ENCODE measurements at places on chromosomes 11 and 22. TPM values are rescaled to one million over a fixed set of nuclear protein-coding genes. Genes with fewer than 3 reads are reported as not detected.

Gene IGLL1
- total RNA-seq = not detected

GRCh38 chr11:78647986-78648875 lies 73.6 kb upstream of the NARS2 start:
- H3K27me3 ChIP-seq = no peaks in the 10 kb centered on the region
- H3K27ac ChIP-seq = no peak overlapping the region
- no peak overlapping the region for H3K4me3 ChIP-seq
- H3K4me1 ChIP-seq = no peaks in the 10 kb centered on the region
- H3K36me3 ChIP-seq = no peaks in the 10 kb centered on the region
- no peak for DNase-seq

Gene ARHGAP8
- 1.3 TPM for total RNA-seq

Gene ANKK1
- total RNA-seq = 0.19 TPM

DNA sequence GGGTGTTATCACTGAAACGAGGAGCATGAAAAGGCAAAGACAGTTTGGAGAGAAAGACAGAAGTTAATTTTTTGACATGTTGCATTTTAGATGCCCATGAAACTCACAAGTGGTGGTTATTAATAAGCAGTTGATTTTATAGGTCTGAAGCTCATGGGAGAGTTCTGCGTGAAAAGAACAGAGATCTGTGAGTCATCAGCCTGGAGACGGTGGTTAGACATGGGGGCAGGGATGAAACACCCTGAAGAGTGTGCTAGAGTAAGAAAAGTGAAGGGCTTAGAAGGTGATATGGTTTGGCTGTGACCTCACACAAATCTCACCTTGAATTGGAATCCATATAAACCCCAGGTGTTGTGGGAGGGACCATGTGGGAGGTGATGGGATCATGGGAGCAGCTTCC lies 289.1 kb upstream of the ISX start:
- no peak overlapping the region for H3K4me3 ChIP-seq
- DNase-seq = no peak
- H3K4me1 ChIP-seq = no peaks in the 10 kb centered on the region

Gene FBLN1
- total RNA-seq = 72.5 TPM

- H3K36me3 ChIP-seq = peaks cover 11% of the 10 kb centered on the region
- DNase-seq = peak; percentile 53
- H3K27me3 ChIP-seq = no peaks in the 10 kb centered on the region
- no peak overlapping the region for H3K4me3 ChIP-seq
- H3K4me1 ChIP-seq = peaks cover 14% of the 10 kb centered on the region
- peak overlapping the region; percentile 73 for H3K27ac ChIP-seq
Measured at GRCh38 chr22:45731798-45732495, 60.3 kb downstream of the ATXN10 start.

DNA sequence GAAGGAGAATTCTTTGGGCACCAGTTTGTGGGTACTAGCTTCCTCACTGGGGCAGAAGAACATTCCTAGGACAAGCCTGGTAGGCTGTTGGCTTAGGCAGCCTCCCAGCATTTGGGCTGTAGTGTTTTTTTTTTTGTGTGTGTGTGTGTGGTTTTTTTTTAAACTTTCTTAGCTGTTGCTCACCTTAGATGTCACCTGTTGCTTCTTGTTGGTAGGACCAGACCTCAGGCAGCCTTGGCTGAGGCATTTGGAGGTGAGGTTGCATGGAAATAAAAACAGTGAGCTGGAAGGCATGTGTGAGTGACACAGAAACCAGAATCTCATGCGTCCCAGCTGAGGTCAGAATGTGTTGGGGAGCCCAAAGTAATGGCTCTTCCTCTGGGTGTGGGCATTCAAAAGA lies 21.3 kb downstream of the AMPD3 start:
- no peak overlapping the region for H3K4me3 ChIP-seq
- H3K27me3 ChIP-seq = no peaks in the 10 kb centered on the region
- no peaks in the 10 kb centered on the region for H3K4me1 ChIP-seq
- no peak overlapping the region for H3K27ac ChIP-seq
- DNase-seq = no peak
- H3K36me3 ChIP-seq = no peaks in the 10 kb centered on the region

Gene TMEM121B
- total RNA-seq = 1.9 TPM

Gene CASP1
- total RNA-seq = 1.6 TPM

DNA sequence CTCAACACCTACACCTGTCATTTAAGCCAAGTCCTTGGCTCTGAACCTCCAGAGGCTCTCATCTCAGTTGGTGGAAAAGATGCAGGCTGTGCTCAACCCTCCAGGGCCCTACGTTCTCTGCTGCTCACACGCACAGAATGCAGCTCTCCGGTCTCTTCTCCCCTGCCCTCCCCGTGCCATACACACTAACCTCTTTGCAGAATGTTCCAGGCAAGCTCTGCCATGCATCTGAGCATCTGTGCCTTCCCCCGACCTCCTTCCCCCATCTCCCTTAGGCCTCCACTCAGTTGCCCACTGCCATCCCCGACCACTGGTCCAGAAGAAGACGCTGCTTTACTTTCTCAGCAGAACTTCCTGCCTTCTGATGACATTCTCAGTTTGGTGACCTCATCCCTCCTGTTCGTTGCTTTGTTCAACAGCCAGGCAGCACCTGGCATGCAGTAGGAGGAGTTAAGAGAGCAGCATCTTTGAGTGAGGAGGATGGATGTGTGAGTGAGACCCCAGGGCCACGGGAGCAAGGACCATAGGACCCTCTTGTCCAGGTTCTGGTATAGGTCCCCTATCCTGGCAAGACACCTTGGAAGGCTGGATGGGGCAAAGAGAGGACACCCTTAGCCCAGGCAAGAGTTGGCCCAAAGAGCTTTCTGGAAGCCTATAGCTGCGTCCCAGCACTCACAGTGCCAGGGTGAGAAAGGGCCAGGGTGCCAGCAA lies 598.0 kb downstream of the BRD1 start:
- no peak for DNase-seq
- no peaks in the 10 kb centered on the region for H3K27me3 ChIP-seq
- no peak overlapping the region for H3K27ac ChIP-seq
- H3K36me3 ChIP-seq = no peaks in the 10 kb centered on the region

GRCh38 chr22:44453441-44454112 lies 44.5 kb downstream of the RTL6 start:
- H3K4me1 ChIP-seq = peaks cover 16% of the 10 kb centered on the region
- DNase-seq = no peak
- H3K27ac ChIP-seq = no peak overlapping the region
- no peak overlapping the region for H3K4me3 ChIP-seq
- H3K27me3 ChIP-seq = no peaks in the 10 kb centered on the region

DNA sequence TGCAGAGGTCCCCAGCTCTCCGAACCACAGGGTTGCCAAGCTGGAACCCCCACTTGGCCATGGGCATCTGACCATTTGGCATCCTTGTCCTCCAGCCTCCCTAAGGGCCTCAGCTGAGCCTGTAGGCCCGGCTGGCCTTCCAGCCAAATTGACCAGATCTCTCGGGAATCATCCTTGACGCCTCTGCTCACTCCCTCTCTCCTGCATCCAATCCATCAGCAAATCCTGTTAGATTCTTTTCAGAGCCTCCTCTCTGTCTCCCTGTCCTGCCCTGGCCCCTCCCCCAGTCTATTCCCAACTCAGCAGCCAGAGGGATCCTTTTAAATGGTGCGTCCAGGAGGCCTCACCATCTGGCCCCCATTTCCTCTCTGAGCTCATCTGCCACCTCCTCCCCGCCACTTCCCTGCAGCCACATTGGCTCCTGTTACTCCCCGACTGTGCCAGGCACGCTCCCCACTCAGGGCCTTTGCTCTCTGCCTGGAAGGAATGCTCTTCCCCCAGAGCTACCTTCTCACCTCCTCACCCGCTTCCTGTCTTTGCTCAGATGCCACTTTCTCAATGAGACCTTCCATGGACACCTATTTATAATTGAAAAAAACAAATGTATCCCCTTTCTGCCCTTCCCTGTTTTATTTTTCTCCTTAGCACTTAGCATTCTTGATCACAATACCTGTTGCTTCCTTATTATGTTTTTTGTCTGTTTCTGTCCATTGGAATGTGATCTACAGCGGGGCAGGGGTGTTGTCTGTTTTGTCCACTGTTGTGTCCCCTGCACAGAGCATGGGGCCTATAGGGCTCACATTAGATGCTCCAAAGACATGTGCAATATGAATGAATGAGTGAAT lies 78.1 kb downstream of the NFAM1 start:
- no peaks in the 10 kb centered on the region for H3K36me3 ChIP-seq
- H3K4me1 ChIP-seq = peaks cover 4% of the 10 kb centered on the region
- DNase-seq = no peak
- no peak overlapping the region for H3K4me3 ChIP-seq

DNA sequence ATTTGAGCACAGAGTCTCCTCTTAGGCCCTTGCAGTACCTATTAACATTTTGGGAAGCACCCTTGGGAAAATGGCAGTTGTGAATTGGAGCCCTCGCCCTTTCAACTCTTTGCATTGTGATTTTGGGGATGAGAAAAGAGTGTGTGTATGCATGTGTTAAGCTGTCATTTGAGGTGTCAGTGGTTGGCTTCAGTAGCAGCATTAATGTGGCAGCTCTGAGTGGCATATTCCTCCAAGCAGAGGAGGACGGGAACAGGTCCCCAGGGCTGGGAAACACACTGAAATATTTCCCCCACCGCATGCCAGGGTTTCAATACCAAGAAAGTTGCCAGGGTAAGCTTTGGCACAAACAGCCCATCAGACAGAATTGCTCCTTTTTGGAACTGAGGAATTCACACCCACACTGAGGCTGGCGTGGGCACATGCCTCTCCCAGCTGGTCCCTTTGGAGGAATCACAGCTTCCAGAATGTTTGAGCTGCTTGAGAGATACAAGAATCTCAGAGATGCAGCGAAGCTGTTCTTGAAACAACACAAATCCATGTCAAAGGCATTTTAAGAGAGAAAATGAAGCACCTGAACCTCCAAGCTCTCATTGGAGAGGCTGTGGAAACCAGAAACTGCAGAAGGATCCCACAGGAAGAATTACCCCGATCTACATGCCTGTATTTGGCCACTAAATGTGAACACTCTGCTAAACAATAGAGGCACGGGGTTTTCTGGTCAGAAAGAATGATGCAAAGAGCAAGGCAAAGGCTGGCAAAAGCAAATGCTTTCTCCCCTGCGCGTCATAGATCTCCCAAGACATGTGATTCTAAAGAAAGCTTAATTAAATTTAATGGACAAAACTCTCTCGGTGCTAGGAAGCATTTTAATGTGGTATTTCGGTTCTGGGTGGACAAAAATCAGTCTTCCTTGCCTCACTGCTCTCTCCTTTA lies 67.2 kb upstream of the RCN1 start:
- no peaks in the 10 kb centered on the region for H3K36me3 ChIP-seq
- no peaks in the 10 kb centered on the region for H3K4me1 ChIP-seq
- no peak overlapping the region for H3K27ac ChIP-seq
- peak; percentile 28 for DNase-seq

GRCh38 chr11:116653206-116653605 lies 119.6 kb downstream of the BUD13 start:
- no peak for DNase-seq
- H3K4me1 ChIP-seq = no peaks in the 10 kb centered on the region
- no peaks in the 10 kb centered on the region for H3K27me3 ChIP-seq
- no peaks in the 10 kb centered on the region for H3K36me3 ChIP-seq
- no peak overlapping the region for H3K27ac ChIP-seq
- H3K4me3 ChIP-seq = no peak overlapping the region

Gene TTC36
- 0.84 TPM for total RNA-seq

Gene MRGPRF
- 4.1 TPM for total RNA-seq

GRCh38 chr11:44880511-44880910 lies 70.2 kb downstream of the TP53I11 start:
- no peak for DNase-seq
- peaks cover 7% of the 10 kb centered on the region for H3K4me1 ChIP-seq
- H3K27me3 ChIP-seq = peaks cover 76% of the 10 kb centered on the region
- no peak overlapping the region for H3K4me3 ChIP-seq
- H3K36me3 ChIP-seq = no peaks in the 10 kb centered on the region

GRCh38 chr22:45704648-45705047 lies 33.0 kb downstream of the ATXN10 start:
- H3K36me3 ChIP-seq = peaks cover 41% of the 10 kb centered on the region
- no peak overlapping the region for H3K4me3 ChIP-seq
- DNase-seq = no peak
- no peaks in the 10 kb centered on the region for H3K27me3 ChIP-seq
- H3K27ac ChIP-seq = no peak overlapping the region
- H3K4me1 ChIP-seq = peaks cover 10% of the 10 kb centered on the region

DNA sequence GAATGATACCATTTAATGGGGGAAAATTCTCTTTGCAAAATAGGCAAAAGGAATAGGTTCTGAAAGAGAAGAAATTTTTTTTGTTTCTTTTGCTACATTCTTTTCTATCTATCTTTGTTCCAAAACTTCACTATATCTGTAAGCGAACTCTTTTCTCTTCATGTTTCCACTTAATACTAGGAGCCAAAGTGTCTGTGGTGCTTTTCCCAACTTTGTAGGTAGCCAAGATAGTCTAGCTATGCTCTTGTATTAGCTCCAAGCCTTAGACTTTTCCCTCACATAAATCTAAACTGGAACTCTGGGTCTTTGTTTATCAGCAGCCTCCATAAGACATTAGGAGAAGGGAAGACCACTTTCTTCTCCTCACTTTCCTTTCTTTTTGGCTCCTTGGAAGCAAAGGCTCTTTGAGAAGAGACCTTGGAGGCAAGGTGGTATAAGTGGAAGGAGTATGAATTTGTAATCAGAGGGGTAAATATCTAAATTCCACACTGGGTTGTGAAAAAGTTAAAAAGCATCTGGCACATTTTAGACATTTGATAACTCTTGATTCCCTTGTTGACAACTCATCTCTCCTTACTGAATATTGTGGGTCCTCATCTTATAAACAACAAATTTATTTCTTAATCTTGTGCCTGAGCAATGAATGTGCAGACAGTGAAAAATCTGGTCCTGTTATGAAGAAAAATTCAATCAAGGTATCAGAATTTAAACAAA lies 130.0 kb downstream of the EHF start:
- H3K4me1 ChIP-seq = no peaks in the 10 kb centered on the region
- H3K36me3 ChIP-seq = no peaks in the 10 kb centered on the region
- peaks cover 9% of the 10 kb centered on the region for H3K27me3 ChIP-seq
- no peak overlapping the region for H3K4me3 ChIP-seq

DNA sequence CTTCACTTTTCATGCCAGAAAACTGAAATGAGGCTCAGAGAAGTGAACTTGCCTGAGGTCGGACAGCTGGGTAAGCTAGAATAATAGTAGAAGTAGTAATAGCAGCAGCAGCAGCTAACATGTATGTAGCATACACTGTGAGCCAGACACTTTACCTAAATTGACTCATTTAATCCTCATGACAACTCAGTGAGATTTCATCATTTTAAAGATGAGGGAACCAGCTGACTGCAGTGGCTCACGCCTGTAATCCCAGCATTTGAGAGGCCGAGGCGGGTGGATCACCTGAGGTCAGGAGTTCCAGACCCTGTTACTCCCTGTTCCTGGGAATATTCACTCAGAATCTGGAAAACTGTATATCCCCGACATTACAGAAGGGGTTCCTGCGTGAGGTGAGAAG lies 154.5 kb downstream of the DBX1 start:
- H3K4me3 ChIP-seq = no peak overlapping the region
- no peaks in the 10 kb centered on the region for H3K27me3 ChIP-seq
- no peaks in the 10 kb centered on the region for H3K36me3 ChIP-seq
- no peak overlapping the region for H3K27ac ChIP-seq

- no peak overlapping the region for H3K4me3 ChIP-seq
- no peak overlapping the region for H3K27ac ChIP-seq
- H3K4me1 ChIP-seq = no peaks in the 10 kb centered on the region
Measured at GRCh38 chr11:7046474-7047175, 26.3 kb downstream of the NLRP14 start.

Measured in astrocyte (in vitro differentiated cells and primary cell).